ENCODE measurements at places on chromosomes 11 and 22.

DNA sequence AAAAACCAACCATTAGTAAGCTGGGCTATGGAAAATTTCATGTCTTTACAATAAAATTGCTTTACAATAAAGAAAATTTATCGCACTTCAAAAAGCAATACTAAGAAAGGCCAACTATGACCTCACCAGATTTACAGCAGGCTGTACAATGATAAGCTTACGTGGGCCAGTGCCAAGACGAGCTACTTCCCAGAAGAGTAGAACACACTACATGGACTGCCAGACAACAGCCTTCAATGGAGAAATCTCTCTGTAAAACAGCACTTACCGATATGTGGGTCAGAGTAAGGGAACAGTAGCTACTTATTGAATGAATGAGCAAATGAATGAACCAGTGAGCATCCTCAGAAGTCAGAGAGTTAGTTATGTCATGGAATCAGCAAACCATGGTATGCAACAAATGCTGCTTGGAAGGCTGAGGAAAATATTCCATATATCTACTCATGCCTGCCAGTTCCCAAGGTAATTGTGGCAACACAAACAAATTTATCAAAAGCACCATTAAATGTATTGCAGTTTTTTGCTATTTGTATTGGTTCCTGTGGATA lies 74.4 kb downstream of the SLC36A4 start:
- no peak for DNase-seq

DNA sequence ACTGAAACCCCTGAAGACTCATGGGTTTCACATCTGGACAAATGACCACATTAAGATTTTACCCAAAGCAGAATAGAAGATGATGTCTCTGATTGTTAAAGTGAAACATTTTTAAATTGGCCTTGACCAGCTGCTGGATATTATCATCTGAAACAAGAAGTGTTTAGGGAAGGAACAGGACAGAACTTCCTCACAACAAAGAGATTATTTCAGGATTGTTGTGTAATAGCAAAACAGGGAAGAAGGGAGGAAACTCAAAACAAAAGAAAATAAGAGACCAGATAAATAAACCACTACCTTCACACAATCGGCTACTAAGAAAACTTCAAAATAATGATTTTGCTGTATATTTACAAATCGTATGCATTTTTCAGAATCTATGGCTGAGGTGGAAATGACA lies 319.2 kb upstream of the API5 start:
- DNase-seq: no peak

- no peak for DNase-seq
Observed at GRCh38 chr22:32815943-32816342, 14.4 kb downstream of the TIMP3 start.

GRCh38 chr22:32606181-32606580 lies 131.6 kb downstream of the FBXO7 start:
- DNase-seq: no peak

DNA sequence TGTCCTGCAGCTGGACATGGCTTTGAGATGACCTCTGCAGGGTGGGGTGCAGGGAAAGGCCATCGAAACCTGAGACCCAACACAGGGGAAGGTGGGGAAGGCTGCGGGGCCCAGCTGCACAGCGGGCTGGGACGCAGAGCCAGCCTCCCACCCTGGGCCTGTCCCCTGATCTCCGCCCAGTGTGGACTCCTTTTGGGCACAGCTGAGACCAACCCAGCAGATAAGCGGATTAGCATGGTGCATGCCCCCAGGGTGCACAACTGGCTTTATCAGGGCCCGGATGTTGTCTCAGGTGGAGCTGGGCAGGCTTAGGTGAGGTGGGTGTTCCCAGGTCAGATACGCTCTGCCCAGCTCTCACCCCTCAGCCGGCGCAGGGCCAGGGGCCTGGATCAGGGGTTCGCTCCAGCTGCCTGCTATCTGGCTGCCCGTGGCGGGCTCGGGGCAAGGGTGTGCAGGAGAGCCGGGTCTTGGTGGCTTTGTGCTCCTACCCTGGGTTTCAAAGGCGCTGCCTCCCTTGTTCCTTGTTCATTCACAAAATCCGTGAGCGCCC lies 28.1 kb upstream of the MUC5AC start:
- no peak for DNase-seq

DNA sequence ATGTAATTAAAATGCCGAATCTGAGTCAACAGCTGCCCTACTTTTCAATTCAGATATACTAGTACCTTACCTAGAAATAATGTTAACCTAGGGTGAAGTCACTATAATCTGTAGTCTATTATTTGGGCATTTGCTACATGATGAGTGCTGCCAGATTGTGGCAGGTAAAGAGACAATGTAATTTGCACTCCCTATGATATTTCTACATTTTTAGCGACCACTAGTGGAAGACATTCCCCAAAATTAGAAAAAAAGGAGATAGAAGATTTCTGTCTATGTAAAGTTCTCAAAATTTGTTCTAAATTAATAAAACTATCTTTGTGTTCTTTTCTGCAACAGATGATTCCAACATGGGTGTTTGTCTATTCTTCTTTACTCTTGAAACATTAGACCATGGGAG lies 14.1 kb downstream of the MS4A1 start:
- DNase-seq: no peak

DNA sequence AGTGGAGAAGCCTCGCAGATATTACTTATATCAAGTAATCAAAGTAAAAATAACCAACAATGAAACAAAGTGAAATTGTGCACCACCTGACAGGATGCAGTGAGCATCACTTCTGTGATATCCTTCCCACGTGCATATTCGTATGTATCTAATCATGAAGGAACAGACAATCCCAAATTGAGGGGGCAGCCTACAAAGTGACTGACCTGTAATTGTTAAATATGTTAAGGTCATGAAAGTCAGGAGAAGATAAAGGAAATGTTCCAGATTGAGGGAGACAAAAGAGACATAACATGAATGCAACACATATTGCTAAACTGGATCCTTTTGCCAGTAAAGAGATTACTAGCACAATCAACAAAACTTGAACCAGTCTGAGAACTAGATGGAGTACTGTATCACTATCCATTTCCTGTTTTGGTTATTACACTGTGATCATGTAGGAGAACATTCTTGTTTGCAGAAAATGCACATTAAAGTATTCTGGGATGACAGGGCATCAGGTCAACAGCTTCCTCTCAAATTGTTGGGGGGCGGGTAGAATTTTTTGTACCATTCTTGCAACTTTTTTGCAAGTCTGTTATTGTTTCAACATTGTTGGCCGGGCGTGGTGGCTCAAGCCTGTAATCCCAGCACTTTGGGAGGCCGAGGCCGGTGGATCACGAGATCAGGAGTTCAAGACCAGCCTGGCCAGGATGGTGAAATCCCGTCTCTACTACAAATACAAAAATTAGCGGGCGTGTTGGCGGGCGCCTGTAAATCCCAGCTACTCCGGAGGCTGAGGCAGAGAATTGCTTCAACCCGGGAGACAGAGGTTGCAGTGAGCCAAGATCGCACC lies 2.0 kb downstream of the SBF2 start:
- no peak for DNase-seq

- DNase-seq: no peak
Observed at GRCh38 chr22:26442086-26442756, 13.2 kb downstream of the ASPHD2 start.

DNA sequence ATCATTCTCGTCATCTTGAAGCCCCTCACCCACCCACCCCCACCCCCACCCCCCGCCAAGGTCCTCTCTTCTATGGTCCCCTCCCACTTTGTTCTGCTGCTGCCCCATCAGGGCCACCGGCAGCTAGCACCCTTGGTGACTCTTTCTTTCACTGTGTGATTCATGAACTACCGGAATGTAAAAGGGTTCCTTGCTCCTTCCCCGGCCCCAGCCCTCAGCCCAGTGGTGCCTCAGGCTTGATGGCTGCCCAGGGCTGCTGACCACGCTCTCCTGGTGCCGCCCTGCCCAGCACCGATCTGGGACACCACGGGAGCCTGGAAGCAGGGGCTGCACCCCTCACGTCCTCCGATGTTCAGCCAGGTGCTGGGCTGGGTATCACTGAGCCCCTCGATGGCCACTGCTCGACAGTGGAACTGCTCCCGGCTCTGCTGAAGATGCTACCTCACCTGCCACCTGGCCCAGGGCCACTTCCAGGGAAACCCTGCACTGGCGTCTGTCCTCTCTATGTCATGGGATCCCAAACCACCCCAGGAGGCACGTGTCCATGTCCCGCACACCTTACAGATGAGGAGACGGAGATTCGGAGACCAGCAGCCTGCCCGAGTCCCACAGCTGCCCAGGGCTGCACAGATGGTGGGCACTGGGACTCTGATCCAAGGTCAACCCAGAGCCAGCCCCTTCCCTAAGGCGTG lies 39.7 kb downstream of the IGLL5 start:
- DNase-seq: no peak

- DNase-seq: no peak
Observed at GRCh38 chr11:35946766-35947165, 2.9 kb downstream of the LDLRAD3 start.

GRCh38 chr11:11267312-11267711 lies 85.7 kb downstream of the CSNK2A3 start:
- DNase-seq: no peak

- DNase-seq: no peak
Observed at GRCh38 chr11:95821640-95822039, 31.3 kb downstream of the CEP57 start.

DNA sequence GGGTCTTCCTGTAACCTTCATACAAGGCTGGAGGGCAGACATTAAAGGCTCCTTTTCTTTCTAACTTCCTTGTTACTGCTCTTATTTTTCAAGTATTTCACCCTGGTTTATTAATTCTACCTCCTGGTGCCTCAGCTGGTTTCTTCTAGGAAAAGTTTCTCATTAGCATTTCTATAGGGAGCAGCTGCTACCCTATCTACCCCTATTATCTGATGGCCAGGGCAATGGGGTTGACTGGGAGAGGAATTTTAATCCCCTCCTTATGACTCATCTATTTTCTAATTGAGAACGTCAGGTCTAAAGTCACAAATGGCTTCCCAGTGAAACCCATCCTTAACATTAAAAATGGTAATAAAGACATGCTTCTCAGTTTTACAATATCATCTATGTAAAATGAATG lies 5.0 kb downstream of the MAP6 start:
- DNase-seq: no peak

GRCh38 chr11:131324921-131325570 lies 45.4 kb upstream of the NTM start:
- DNase-seq: no peak

DNA sequence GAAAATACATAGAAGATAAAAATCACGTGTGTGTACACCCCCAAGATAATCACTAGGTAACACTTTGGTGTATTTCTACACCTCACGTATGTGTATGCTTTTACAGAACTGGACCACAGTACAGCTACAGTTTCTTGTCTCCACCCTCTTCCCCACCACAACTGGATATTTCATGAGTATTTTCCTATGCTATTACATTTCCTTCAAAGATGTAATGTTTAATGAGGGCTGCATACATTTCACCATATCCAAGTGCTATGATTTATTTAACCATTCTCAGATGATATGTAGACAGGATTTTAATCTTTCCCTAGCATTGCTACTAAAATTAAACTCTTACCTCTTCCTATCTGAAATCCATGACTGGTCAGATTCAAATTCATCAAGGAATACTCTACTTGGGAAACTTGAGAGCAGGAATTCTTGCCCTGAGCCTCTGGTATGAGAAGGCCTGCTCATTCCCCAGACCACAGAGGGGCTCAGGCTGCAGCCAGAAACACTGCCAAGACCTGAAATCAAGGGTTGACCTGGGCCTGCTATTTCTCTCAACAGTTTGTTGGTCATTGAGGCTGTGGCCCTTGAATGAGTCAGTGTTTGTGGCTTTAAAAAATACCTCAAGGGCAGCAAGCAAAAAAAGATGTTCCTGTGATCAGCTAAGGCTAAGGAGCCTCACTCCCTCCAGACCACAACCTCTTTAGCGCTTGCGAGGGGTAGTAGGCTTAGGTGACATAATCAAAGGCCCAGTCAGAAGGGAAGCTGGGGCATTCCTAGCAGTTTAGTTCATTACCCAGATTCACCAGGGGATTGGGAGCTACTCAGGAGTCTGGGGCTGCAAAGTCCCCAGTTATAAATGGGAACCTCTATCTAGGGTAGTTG lies 55.5 kb downstream of the ABTB2 start:
- DNase-seq: no peak

DNA sequence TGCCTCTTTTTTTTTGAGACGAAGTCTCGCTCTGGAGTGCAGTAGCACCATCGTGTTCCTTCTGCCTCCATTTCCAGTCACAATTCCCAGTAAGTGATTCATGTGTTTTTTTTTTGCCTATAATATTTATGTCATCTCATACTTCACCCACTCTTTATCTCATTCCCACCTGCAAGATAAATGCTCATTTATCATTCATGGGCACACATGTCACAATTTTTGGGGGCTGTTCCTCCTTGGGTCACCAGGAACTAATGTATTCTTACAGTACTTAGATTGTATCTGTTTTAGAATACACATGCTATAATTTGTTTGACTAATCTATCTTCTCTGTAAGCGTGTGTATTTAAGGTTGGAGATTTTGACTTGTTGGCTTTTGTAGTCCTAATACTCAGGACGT lies 222.7 kb downstream of the SWAP70 start:
- DNase-seq: no peak

DNA sequence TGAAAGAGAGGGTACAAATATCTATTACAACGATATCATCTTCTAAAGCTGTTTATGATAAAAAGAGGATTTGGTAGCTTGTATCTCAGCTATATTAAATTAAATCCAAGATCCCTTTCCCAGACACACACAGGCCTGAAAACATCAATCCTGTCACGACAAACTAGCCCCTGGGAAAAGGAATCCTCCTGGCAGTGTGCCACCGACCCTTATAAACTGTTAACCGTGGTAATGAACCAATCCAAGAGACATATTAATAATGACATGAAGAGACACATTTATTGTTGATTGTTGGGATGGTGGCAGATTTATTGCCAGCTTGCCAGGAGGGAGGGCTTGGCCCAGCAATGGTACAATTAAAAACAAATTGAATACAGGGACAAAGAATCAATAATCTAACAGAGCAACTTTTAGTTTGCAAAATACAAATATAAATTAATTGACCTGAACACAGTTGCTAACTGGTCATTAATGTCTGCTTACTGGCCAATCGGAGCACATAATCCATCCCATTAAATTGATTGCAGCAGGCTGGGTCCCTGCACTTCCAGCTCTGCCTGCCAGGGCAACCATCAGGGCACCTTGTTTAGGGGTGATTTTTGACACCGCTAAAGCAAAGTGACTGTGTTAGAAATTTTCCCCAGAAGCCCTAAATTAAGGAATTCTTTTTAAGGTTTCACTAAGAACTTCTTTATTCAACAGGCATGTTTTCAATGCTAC lies 887.6 kb downstream of the OPCML start:
- DNase-seq: no peak

GRCh38 chr22:27241430-27242321 lies 559.9 kb downstream of the MN1 start:
- DNase-seq: no peak
